T-helper 2 cell treated with Interferon-gamma antibody and Interleukin-4, amounts not matched to agents 5 μg/mL and 100 μg/mL, for 36 hours (primary cell): ENCODE measurements at places on chromosomes 2 and 18.
A peak's percentile ranks its signal among the peaks of the same experiment; 100 is the strongest.

- no peak for DNase-seq
- H3K4me3 ChIP-seq = no peak overlapping the region
- no peaks in the 10 kb centered on the region for H3K36me3 ChIP-seq
- no peaks in the 10 kb centered on the region for H3K27me3 ChIP-seq
- no peaks in the 10 kb centered on the region for H3K4me1 ChIP-seq
These were observed 94.9 kb upstream of the PXDN start for GRCh38 chr2:1839066-1839756.

GRCh38 chr2:100321866-100322820 is at the start of gene LONRF2:
Gene LONRF2, minus strand, starts transcription at chr2:100322501. Its CDS starts 408 bp downstream, at chr2:100322093.
- H3K27me3 ChIP-seq = peaks cover 66% of the 10 kb centered on the region
- peaks cover 2% of the 10 kb centered on the region for H3K4me1 ChIP-seq
- H3K36me3 ChIP-seq = peaks cover 6% of the 10 kb centered on the region
- DNase-seq = peak; percentile 23
- H3K27ac ChIP-seq = no peak within 1 kb of the TSS
- peak within 1 kb of the TSS; percentile 66 for H3K4me3 ChIP-seq

- no peaks in the 10 kb centered on the region for H3K4me1 ChIP-seq
- H3K4me3 ChIP-seq = no peak overlapping the region
- H3K27me3 ChIP-seq = no peaks in the 10 kb centered on the region
- no peaks in the 10 kb centered on the region for H3K36me3 ChIP-seq
- H3K27ac ChIP-seq = no peak overlapping the region
These were observed 223.6 kb downstream of the LRRTM1 start for GRCh38 chr2:80080957-80081356.

DNA sequence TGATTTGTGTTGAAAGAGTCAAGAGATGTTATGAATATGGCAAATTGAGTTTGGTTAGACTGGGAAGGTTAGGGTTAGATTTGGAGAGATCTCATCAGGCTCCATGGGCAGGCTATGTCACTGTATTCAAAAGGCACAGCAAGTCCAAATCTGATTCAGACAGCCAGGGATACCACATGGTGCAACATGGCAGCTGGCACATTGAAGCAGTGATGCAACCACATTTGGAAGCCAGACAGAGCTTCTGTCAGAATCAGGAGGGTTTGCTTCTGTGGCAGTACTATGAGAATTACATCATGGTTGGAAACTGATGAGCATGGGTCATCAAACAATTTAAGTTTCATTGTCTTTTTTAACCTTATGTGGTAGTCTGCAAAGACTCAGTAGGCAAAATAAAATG is 772.2 kb downstream of the SUCLG1 start:
- no peak overlapping the region for H3K4me3 ChIP-seq
- no peaks in the 10 kb centered on the region for H3K27me3 ChIP-seq
- no peaks in the 10 kb centered on the region for H3K36me3 ChIP-seq
- H3K27ac ChIP-seq = no peak overlapping the region
- H3K4me1 ChIP-seq = no peaks in the 10 kb centered on the region

DNA sequence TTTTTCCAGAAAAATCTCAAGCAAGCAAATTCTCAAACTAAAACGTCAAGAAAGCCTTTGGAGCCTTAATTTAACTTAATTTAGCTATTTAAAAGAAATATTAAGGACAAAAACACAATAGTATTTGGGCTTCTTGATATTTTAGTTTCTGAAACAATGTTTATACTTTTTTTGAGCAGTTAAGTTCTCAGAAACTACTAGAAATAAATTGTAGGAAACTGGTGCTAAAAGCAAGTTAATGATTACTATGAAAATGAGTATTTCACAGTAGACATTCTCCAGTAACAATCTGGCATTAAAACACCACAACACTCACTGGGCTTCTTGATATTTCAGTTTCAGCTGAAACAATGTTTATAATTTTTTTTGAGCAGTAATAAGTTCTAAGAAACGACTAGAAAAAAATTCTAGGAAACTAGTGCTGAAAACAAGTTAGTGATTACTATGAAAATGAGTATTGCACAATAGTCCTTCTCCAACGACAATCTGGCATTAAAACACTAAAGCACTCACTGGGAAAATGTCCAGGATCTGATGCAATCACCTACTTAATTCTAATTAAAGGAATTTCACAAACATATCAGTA is 45.1 kb downstream of the TRAK2 start:
- peak overlapping the region; percentile 39 for H3K4me3 ChIP-seq
- no peak for DNase-seq
- peaks cover 22% of the 10 kb centered on the region for H3K36me3 ChIP-seq
- H3K4me1 ChIP-seq = peaks cover 38% of the 10 kb centered on the region
- no peaks in the 10 kb centered on the region for H3K27me3 ChIP-seq

GRCh38 chr2:9017411-9017810 is 13.9 kb upstream of the MBOAT2 start:
- peaks cover 34% of the 10 kb centered on the region for H3K27me3 ChIP-seq
- no peaks in the 10 kb centered on the region for H3K36me3 ChIP-seq
- no peaks in the 10 kb centered on the region for H3K4me1 ChIP-seq
- no peak for DNase-seq
- H3K4me3 ChIP-seq = no peak overlapping the region
- H3K27ac ChIP-seq = no peak overlapping the region

GRCh38 chr2:23510471-23510870 is 125.5 kb downstream of the KLHL29 start:
- DNase-seq = no peak
- H3K27me3 ChIP-seq = peaks cover 9% of the 10 kb centered on the region
- peaks cover 8% of the 10 kb centered on the region for H3K4me1 ChIP-seq

GRCh38 chr2:12903272-12903671 is 186.5 kb downstream of the TRIB2 start:
- no peak overlapping the region for H3K4me3 ChIP-seq
- no peaks in the 10 kb centered on the region for H3K36me3 ChIP-seq
- no peaks in the 10 kb centered on the region for H3K4me1 ChIP-seq
- no peak for DNase-seq

DNA sequence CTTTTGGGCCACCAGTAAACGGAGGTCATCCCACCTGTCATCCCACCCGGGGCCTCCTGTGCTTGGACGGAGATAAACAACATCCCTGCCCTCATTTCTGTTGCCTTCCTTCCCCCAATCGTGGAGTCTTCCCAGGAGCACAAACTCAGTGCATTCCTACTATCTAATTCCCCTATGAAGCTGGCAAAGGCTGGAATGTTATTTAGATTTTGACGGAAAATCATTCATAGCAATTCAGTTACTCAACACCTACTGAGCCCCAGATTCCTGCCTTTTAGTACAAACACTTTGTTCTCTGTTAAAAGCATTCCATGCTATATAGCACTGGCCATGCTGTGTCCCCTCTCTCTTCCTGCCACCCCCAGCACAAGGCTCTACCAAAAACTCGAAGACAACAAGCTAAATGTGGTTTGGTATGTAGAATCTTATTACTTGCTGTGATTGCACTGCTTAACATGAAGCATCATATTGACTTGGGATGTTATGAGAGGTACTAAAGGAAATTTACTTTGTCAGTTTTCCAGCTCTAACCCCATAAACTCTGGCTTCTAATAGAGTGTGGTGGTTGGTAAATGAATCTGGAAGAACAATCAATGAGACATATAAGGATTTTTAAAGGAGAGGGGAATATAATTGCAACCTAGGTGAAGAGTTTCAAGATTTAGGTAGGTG is 32.3 kb upstream of the IMPA2 start:
- H3K4me1 ChIP-seq = peaks cover 8% of the 10 kb centered on the region
- no peak overlapping the region for H3K27ac ChIP-seq
- H3K4me3 ChIP-seq = no peak overlapping the region
- DNase-seq = no peak
- no peaks in the 10 kb centered on the region for H3K27me3 ChIP-seq

- no peaks in the 10 kb centered on the region for H3K36me3 ChIP-seq
- H3K27ac ChIP-seq = no peak overlapping the region
- H3K27me3 ChIP-seq = no peaks in the 10 kb centered on the region
- H3K4me1 ChIP-seq = no peaks in the 10 kb centered on the region
- no peak overlapping the region for H3K4me3 ChIP-seq
- DNase-seq = no peak
These were observed 179.6 kb upstream of the KCNJ3 start for GRCh38 chr2:154518872-154519271.

DNA sequence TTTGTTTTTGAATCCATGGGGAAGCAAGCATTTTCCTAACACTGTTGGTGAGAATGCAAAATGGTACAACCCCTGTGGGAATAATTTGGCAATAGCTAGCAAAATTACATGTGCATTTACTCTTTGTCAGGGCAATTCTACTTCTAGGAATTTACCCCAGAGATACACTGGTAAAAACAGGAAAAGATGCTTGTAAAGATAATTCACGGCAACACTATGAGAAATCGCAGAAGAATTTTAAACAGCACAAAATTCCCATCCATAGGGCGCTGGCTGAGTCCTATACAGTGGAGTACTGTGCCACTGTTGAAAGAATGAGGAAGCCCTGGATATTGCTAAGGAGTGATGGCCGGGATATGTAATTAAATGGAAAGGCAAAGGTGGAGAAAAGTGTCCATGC is 75.8 kb downstream of the DGKD start:
- DNase-seq = no peak
- peaks cover 52% of the 10 kb centered on the region for H3K36me3 ChIP-seq
- H3K4me3 ChIP-seq = peak overlapping the region; percentile 56
- H3K27ac ChIP-seq = peak overlapping the region; percentile 53

DNA sequence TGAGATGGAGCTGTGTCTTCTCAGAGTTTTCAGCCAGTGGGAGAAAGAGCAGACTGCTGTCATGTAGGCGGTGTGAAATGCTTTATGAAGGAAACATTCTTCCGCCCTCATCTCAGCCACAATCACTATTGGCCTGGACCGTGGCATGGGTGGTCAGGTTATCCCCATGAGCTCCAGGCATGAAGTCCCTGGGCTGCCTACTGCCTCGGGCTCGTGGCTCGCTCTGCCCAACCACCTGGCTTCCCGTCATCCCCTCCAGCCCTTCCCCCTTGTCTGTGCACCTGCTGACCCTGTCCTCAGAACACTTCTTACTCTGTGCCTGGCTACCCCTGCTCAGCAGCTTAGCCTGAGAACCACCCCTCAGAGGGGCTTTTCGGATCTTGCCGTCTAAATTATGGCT is 15.5 kb downstream of the COLEC11 start:
- no peak for DNase-seq
- no peaks in the 10 kb centered on the region for H3K27me3 ChIP-seq
- H3K36me3 ChIP-seq = no peaks in the 10 kb centered on the region
- no peak overlapping the region for H3K4me3 ChIP-seq
- no peak overlapping the region for H3K27ac ChIP-seq
- H3K4me1 ChIP-seq = peaks cover 2% of the 10 kb centered on the region

- H3K36me3 ChIP-seq = no peaks in the 10 kb centered on the region
- H3K4me1 ChIP-seq = peaks cover 3% of the 10 kb centered on the region
- peaks cover 1% of the 10 kb centered on the region for H3K27me3 ChIP-seq
- no peak for DNase-seq
- H3K27ac ChIP-seq = no peak overlapping the region
These were observed 62.0 kb downstream of the TGIF1 start for GRCh38 chr18:3511980-3512379.

DNA sequence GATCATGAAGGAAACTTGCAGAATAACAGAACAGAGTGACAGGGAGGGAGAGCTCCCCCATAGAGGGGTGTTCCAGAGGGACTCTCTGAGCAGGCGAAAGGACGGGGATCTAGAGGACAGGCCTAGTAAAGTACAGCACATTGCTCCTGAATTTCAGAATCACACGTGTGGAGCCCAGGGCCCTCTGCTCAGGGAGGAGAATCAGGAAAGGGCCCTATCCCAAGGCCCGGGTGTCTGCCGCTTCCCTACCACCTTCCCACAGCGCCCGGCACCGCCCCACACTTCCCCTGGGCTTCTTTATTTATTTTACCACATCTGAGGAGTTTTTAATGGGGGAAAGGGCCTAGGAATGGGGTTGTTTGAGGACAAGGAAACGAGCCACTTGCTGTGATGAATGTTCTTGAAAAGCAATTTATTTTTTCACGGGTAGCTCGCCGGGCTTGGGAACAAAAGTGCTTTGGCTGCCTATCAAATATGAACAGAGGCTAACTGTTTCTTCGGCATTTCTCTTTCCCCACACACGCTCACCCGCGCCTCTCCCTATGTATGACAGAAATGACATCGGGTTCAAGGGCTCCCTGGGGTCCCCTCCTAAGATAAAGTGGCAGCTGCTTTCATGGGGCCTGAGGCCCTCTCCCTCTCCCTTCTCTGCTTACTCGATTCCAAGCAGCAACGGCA is 79.3 kb upstream of the GLI2 start:
- peaks cover 2% of the 10 kb centered on the region for H3K27me3 ChIP-seq
- no peaks in the 10 kb centered on the region for H3K36me3 ChIP-seq
- no peak for DNase-seq
- no peaks in the 10 kb centered on the region for H3K4me1 ChIP-seq
- no peak overlapping the region for H3K4me3 ChIP-seq
- no peak overlapping the region for H3K27ac ChIP-seq

DNA sequence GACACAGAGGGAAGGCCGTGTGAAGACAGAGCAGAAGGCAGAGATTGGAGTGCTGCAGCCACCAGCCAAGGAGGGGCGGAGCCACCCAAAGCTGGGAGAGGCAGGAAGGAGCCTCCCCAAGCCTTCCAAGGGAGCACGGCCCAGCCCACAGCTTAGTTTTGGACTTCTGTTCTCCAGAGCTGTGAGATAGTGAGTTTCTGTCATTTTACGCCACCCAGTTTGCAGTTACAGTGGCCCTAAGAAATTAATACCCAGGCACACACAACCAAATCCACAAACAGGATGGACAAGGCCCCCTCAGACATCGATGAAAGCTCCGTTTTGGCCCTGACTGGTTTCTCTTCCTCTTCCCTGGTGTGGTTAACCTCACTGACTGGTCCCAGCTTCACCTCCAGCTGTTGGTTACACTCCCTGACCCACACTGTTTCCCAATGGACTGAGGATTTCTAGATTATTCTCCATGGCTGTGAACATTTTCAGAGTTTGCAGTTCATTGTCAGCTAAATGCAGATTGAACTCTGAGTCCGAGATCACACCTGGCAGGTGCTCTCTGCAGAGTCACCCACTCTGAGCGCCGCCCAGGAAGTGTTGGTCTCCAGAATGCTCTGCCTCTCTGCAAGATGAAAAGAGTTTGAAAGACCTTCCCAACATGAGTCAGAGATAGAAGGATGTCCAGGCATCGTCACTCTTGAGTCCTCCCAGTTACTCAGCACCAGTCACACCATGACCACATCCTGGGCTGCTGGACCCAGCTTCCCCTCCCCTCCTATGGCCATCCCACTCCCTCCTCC is 100.2 kb downstream of the TWIST2 start:
- H3K27ac ChIP-seq = no peak overlapping the region
- peaks cover 5% of the 10 kb centered on the region for H3K27me3 ChIP-seq
- DNase-seq = no peak

- H3K36me3 ChIP-seq = no peaks in the 10 kb centered on the region
- H3K27ac ChIP-seq = no peak overlapping the region
- H3K4me1 ChIP-seq = peaks cover 10% of the 10 kb centered on the region
These were observed 28.3 kb upstream of the HPCAL1 start for GRCh38 chr2:10274376-10274775.
